ENCODE measurements at places on chromosomes 3 and 15.

DNA sequence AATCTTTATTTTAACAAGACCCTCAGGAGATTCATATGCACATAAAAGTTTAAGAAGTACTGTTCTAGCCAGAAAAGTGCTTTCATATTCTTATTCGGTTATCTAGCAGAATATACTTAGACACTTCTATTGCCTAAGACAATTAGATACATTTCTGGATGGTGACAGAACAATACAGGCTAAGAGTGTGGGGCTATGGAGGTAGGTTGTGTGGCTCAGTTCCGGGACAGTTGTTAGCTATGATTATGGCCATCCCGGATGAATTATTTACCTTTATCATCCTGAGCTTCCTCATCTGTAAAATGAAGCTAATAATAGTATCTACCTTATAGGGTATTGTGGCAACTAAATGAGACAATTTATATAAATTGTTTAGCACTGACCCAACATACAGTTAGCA is 6.6 kb downstream of the FAM98B start:
- no peak for DNase-seq

- DNase-seq, result no peak
Observed at GRCh38 chr3:16849229-16849628, 35.5 kb upstream of the PLCL2 start.

GRCh38 chr3:195453236-195453635 is 10.4 kb upstream of the ACAP2 start:
- no peak for DNase-seq

DNA sequence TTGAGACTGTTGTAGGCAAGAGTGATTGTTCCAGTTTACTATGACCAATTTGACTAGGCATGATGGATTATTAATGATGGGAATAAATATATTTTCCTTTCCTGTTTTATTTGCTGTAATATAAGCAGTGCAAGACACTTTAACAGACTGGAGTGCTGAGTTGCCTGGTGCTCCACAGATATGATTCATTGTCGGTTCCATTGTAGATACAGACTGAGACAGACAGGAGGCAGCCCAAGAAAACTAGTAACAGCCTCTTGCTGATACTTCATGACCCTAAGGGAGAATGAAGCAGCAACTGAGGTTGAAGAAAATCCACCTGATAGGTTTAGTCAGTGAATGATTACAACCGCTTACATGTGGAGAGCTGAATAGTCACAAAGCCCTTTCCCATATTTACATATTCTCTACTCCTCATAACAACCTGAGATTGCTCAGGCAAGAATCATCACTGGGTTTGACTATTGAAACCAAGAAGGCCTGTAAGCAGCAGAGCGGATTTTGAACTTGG is 235.1 kb upstream of the TPRG1 start:
- DNase-seq, result no peak

DNA sequence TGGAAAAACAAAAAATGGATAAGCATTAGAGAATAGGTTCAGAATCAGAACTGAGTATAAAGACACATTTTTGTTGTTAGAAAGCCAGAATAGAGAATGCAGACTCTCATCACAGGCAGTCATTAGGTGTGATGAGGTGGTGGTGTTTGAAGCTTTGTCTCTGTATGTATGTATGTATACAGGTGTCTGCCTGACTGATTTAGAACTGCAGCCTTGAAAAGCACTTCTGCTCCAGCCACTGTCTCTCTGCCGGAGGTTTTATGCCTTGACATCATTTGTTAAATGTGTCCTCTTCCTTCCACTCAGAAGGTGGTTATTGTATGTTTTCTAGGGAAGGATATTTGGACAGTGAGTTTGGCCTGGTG is 80.7 kb upstream of the ZBED2 start:
- no peak for DNase-seq

DNA sequence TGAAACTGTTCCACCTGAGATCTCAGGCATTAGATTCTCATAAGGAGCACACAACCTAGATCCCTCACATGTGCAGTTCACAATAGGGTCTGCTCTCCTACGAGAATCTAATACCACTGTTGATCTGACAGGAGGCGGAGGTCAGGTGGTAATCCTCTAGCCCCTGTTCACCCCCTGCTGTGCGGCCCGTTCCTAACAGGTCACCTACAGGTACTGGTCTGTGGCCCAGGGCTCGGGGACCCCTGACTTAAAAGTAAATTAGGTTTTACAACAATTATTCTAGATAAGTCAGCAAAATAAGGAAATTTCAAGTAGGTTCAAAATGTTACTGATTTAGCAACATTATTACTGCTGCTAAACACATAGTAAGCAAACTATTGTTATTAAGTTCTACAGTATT is 58.2 kb downstream of the CFAP20DC start:
- DNase-seq, result no peak

DNA sequence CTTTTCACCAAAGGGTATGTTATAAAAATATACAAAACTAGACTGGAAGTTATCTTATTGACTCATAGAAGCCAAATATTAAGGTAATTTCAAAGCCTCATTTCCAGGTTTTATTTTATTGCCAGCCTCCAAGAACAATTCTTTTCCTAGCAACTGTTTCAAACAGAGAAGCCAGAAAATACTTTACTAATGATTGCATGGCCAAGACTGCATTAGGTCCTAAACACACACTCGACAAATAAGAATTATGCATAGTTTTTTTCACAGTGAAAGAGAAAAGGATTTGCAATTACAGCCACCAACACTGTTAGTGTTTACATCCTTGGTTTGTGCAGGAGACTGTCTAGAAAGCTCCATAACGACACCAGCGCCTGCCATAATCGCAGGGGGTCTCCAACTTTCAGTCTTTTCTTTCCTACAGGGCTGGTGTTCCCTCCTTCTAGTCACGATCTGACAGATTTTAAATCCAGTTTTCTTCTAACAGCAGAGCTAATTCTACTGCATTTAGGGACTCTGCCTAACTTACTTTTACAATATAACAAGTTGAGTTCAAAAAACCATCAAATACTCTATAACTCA is 58.1 kb downstream of the CLASP2 start:
- no peak for DNase-seq

DNA sequence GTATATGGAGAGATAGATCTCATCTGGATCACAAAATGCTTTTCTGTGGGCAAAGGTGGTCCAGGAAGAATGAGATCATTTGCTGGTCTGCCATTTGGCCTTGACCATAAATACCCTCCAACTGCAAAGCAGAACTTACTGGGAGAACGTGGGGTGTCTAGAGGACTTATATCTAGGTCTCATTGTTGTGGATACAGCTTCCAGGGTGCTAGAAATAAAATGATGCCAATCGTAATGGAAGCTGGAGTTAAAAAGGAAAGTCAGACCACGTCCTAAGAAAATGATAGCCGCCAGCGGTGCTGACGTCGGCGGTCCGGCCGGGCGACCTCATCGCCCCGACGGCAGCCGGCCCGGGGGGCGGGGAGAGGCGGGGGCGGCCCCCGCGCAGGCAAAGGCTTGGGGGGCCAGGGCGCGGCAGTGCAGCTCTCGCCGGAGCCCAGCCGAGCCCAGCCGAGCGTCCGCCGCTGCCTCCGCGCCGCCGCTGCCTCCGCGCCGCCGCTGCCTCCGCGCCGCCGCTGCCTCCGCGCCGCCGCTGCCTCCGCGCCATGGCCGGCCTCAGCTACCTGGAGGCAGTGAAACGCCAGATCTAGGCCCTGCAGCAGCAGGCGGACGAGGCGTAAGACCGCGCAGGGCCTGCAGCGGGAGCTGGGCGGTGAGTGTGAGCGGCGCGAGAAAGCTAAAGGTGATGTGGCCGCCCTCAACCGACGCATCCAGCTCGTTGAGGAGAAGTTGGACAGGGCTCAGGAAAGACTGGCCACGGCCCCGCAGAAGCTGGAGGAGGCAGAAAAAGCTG is 89.5 kb downstream of the EOMES start:
- no peak for DNase-seq

DNA sequence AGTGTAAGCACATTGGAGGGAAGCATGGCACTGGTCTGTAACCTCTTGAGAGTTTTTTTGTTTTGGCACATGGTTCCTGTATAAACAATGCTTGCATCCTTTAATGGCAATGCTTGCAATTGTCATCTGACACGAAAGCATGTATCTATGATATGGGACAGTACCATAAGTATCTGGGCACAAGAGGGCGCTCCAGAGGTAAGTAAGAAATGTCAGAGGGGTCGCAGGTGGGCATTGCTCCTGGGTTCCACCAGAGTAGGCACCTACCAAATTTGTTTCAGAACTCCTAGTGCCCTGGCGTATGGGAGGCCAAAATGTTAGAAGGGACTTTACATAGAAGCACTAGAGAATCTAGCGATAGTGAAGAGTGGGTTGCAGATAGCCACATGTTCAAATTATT is 58.7 kb upstream of the BCHE start:
- DNase-seq, result no peak

DNA sequence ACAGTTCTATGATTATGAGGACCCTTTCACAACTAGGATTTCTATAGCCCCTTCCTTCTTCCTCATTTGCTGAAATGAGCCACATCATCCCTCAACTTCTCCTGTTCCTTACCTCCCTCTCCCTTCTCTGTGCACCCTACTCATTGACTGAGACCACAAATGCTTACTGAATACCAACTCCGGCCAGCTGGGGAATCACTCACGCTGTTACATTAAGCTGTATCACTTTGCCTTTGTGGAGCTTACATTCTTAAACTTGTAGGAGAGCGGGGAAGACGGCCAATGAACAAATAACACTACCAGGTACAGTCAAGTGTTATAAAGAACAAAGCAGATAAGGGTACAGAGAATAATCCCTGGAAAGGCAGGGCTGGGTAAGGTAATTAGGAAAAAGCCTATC is 5.7 kb downstream of the SUCLG2 start:
- no peak for DNase-seq

DNA sequence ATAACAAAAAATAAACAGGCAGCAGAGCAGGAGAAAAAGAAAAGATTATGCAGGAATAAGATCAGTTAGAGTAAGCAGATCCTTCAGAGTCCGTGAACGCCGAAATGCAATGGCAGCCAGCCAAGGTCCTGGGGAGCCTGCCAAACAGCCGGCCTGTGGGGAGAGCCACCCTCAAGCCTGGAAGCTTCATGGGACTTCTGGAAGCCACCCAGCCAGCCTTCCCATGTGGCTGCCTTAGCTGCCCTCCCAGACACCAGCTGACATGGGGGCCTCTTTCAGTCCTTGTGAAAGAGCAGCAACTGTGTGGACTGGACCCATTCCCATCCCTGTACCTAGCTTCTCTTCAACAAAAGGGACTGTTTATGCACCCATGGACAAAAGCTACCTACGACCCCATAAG is 64.9 kb upstream of the RAD18 start:
- no peak for DNase-seq

- no peak for DNase-seq
Observed at GRCh38 chr3:16430717-16431630, 82.5 kb downstream of the RFTN1 start.

DNA sequence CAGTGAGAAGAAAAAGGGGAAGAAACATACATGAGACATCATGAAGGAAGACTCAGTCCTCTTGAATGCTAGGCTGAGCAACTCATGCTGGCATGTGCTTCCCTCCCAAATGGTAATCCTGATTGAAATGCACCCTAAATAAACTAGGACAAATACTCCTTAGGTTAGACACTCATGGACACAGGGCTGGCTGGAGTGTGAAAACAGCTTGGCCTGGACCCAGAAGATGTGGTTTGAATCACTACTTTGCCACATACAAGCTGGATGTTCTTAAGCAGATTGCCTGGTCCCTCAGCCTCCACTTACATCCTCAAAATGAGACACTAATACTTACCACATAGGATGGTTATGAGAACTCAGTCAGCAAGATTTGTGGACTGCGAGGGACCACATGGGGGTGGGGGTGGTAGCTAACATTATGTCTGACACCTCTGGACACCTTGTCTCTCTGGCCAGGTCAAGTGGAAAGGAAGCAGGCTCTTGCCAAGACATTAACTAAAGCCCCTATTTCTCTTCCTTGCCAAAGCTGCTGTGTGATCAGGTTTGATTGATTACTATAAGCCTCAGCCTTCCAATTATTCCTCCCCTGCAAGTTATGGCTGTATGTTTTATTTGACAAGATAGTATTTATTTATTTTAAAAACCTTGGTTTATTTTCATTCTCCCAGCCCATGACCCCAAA is 138.9 kb upstream of the SLC7A14 start:
- no peak for DNase-seq

DNA sequence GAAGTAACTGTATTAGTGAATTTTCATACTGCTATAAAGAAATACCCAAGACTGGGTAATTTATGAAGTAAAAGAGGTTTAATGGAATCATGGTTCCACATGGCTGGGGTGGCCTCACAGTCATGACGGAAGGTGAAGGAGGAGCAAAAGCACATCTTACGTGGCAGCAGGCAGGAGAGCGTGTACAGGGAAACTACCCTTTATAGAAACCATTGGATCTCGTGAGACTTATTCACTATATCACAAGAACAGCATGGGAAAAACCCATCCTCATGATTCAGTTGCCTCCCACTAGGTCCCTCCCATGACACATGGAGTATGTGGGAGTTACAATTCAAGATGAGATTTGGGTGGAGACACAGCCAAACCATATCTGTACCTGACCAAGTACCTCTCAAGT is 812.3 kb upstream of the ALCAM start:
- no peak for DNase-seq

- DNase-seq, result no peak
Observed at GRCh38 chr15:67063689-67064606, 1.5 kb upstream of the SMAD3 start.

DNA sequence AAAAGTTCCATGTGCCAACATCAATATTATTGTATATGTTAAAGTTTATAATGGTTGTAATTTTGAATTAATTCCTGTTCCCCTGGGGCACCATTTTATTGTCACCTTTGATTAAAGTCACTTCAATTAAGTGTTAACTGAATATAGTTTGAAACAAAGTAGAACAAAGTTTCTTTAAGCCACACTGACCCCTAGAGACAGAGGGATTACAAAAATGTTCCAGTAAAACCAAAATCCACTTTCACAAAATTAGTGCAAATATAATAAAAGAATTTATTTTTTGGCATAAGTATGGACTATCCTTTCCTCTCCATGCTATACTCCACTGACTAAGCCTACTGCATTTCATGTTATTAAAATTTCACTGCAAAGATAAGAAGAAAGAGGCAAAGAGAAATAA is 123.9 kb downstream of the ZMAT3 start:
- DNase-seq, result no peak

- DNase-seq, result no peak
Observed at GRCh38 chr3:142595581-142595950, 627 bp upstream of the PLS1 start.

- no peak for DNase-seq
Observed at GRCh38 chr3:50347187-50347813, 1.8 kb upstream of the ZMYND10 start.

GRCh38 chr3:158106766-158107471 is 699 bp upstream of the SHOX2 start:
- no peak for DNase-seq
